Uterus (tissue), 4 donors: ENCODE measurements at places on chromosomes 11 and 22. TPM values are rescaled to one million over a fixed set of nuclear protein-coding genes. Genes with fewer than 3 reads are reported as not detected.

VSIG10L2 gene
- total RNA-seq = 9.5 TPM

OR51B5 gene
- total RNA-seq = 0.85 TPM

APOL5 gene
- total RNA-seq = not detected

TRIM51 gene
- not detected for total RNA-seq

DERL3 gene
- 1.2 TPM for total RNA-seq
